Peyer's patch (tissue), 4 donors: ENCODE measurements at places on chromosomes 11 and 22. TPM values are rescaled to one million over a fixed set of nuclear protein-coding genes. Genes with fewer than 3 reads are reported as not detected.

ARFIP2 gene
- 104 TPM for total RNA-seq

MMP11 gene
- 10.2 TPM for total RNA-seq

CSF2RB gene
- total RNA-seq, result 2.1 TPM

TIGD3 gene
- total RNA-seq, result 3.3 TPM

CADM1 gene
- total RNA-seq, result 0.88 TPM

TMPRSS6 gene
- 0.27 TPM for total RNA-seq

AGBL2 gene
- 2.5 TPM for total RNA-seq

C11orf65 gene
- total RNA-seq, result not detected

POU2AF2 gene
- not detected for total RNA-seq

MRGPRE gene
- not detected for total RNA-seq

SYT7 gene
- 5.8 TPM for total RNA-seq

SNX19 gene
- 119 TPM for total RNA-seq

MYOD1 gene
- total RNA-seq, result not detected

GTSE1 gene
- 14.9 TPM for total RNA-seq

ALDH3B1 gene
- total RNA-seq, result 50.1 TPM

GALNT18 gene
- total RNA-seq, result 31.4 TPM
